ENCODE measurements at places on chromosomes 3 and 15. TPM values are rescaled to one million over a fixed set of nuclear protein-coding genes. Genes with fewer than 3 reads are reported as not detected.

The PSTPIP1 gene
- 0.72 TPM for total RNA-seq

The OSBPL10 gene
- total RNA-seq, result 14.2 TPM

The HRH1 gene
- total RNA-seq, result 3.6 TPM

The SCG5 gene
- total RNA-seq, result 1.7 TPM

The IGF2BP2 gene
- 42.4 TPM for total RNA-seq

The FBXL22 gene
- total RNA-seq, result not detected

The ZNF662 gene
- total RNA-seq, result 0.96 TPM

The HCN4 gene
- total RNA-seq, result not detected

The SERPINI2 gene
- total RNA-seq, result not detected

The B3GNT5 gene
- 22.9 TPM for total RNA-seq

The SPSB4 gene
- total RNA-seq, result under 0.01 TPM

The GPR15 gene
- total RNA-seq, result not detected

The MYO9A gene
- 38.6 TPM for total RNA-seq

The FBXW12 gene
- total RNA-seq, result not detected

The FEZF2 gene
- not detected for total RNA-seq

The PLA1A gene
- 0.96 TPM for total RNA-seq

The SNRK gene
- 21.4 TPM for total RNA-seq

Data from tracheal epithelial cell (primary cell).